ENCODE measurements at places on chromosomes 3 and 15. TPM values are rescaled to one million over a fixed set of nuclear protein-coding genes. Genes with fewer than 3 reads are reported as not detected.

KCNH8 gene
- total RNA-seq: not detected

NOX5 gene
- 0.02 TPM for total RNA-seq

NPHP3 gene
- total RNA-seq: 18.9 TPM

NME9 gene
- total RNA-seq: not detected

KCNAB1 gene
- total RNA-seq: 0.12 TPM

KIF9 gene
- total RNA-seq: 2.0 TPM

MANF gene
- total RNA-seq: 223 TPM

GP5 gene
- 1.9 TPM for total RNA-seq

NT5DC2 gene
- 14.3 TPM for total RNA-seq

TUSC7 gene
- not detected for total RNA-seq

MESP1 gene
- total RNA-seq: 1.3 TPM

IVD gene
- total RNA-seq: 39.0 TPM

DNAJA4 gene
- 39.7 TPM for total RNA-seq

TGM4 gene
- not detected for total RNA-seq

WNT7A gene
- total RNA-seq: 0.20 TPM

ACSBG1 gene
- not detected for total RNA-seq

ZNF662 gene
- total RNA-seq: 0.54 TPM

LRRC2 gene
- total RNA-seq: 0.15 TPM

GLDN gene
- total RNA-seq: not detected

PCOLCE2 gene
- total RNA-seq: not detected

MPI gene
- total RNA-seq: 69.2 TPM

TMEM207 gene
- total RNA-seq: not detected

MASP1 gene
- total RNA-seq: not detected

CHSY1 gene
- 52.2 TPM for total RNA-seq

GABRB3 gene
- not detected for total RNA-seq

C2CD4B gene
- total RNA-seq: 0.17 TPM

MIX23 gene
- total RNA-seq: 48.1 TPM

CLDN16 gene
- not detected for total RNA-seq

HMCES gene
- total RNA-seq: 47.3 TPM

EHHADH gene
- 1.9 TPM for total RNA-seq

MCF2L2 gene
- total RNA-seq: 3.9 TPM

GOLGA8R gene
- 8.4 TPM for total RNA-seq

GOLGA6L26 gene
- not detected for total RNA-seq

POLR2M gene
- 54.3 TPM for total RNA-seq

SQOR gene
- 124 TPM for total RNA-seq

Data from T-helper 1 cell treated with Interleukin-12 subunit alpha and Interleukin-12 subunit beta and Interleukin-4 antibody, amounts not matched to agents 30 ng/mL and 1 ng/mL, for 36 hours (primary cell).